ENCODE measurements at places on chromosomes 1 and 21. TPM values are rescaled to one million over a fixed set of nuclear protein-coding genes. Genes with fewer than 3 reads are reported as not detected.

DNA sequence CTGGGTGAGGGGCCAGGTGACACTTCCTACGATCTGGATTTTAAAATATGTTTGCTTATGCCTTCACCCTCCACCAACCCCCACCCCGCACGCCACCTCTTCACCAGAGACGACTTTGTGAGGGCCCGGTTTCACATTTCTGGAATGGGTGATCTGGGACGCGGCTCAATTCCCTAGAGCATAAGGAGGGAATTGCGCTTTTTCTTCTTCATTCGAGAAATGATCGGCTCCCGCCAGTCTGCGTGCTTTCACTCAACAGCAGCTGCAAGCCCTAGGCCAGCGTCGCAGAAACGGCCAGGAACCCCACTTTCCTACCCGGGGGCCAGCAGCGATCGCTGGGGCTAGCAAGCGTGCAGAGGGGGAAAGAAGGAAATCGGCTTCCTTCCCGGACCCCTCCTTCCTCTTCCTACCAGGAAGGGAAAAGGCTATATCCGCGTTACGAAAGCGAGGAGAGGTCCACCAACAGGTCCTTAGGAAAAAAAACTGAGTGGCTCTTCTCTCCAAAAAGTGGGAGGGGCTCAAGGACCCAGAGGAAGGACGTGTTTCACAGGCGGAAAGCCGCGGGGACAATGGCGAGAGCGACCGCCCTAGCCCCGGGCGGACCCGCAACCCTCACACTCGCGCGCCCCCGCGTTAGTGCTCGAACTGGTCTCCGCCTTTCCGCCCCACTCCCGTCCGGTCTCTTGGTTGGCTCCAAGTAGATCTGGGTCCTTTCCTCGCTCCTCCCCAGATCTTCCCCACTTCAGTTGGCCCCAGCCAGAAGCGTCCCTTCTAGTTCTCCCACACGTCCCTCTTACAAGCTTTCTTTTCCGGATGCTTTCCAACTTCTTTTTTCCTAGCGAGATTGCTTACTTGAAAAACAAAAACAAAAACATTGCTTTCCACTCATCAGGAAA, 1.1 kb upstream of the ADAMTS1 start:
- peak; percentile 91 for DNase-seq

DNA sequence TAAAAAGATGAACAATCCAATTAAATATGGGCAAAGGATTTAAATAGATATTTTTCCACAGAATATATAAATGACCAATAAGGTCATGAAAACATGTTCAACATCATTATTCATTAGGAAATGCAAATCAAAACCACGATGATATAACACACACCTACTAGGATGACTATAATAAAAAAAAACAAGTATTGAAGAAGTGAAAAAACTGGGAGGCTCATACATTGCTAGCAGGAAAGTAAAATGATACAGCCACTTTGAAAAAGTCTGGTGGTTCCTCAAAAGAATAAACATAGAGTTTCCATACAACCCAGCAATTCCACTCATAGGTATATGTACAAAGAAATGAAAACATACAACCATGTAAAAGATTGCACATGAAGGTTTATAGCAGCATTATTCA, 75.7 kb upstream of the RAB4A start:
- DNase-seq = no peak

DNA sequence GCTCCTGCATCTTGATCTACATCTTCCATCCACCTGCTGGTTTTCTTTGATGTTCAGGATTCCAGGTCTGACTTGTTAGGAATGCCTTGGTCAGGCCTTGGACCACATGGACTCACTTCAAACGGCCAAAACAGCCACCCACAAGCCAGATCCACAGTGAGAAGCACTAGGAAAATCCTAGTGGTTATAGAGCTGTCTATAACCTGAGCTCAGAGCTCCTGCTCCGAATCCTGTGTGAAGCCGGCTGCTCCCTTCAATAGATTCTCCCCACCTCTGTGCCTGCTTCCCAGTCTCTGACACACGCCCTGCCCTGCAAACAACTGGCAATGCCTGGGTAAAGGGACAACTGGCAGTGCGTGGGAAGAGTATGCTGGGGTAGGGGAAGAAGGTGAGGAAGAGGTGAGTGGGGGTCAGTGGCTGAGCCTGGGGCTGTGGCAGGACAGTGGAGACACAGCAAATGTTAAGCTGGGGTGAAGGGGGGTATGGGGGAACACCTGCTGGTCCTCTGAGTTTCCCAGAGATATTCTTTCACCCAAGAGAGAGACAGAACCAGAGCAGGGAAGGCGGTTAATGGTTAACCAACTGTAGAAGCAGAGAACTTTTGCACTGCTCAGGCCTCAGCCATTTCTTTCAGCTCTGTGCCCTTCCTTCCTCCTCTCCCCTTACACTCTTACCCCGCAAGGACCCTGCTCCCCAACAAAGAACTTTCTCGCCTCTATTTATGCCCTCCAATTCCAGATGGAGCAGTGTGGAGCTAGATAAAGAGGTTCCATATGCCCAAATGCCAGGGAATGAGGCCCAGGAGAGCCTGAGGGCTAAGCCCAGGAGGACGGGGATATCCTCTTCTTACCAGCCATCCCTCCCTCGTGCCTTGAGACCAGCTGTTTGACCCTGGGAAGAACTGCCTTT, 4.5 kb downstream of the PLXNA2 start:
- no peak for DNase-seq

GRCh38 chr1:29230204-29230552, 556 bp downstream of the MECR start:
- no peak for DNase-seq

CFAP45 gene
- 1.7 TPM for total RNA-seq

CASZ1 gene
- total RNA-seq = 57.8 TPM

WDR47 gene
- 16.6 TPM for total RNA-seq

GRCh38 chr1:191760016-191760415, 398.2 kb upstream of the RGS18 start:
- DNase-seq = no peak

AMY1A gene
- total RNA-seq = not detected

DNA sequence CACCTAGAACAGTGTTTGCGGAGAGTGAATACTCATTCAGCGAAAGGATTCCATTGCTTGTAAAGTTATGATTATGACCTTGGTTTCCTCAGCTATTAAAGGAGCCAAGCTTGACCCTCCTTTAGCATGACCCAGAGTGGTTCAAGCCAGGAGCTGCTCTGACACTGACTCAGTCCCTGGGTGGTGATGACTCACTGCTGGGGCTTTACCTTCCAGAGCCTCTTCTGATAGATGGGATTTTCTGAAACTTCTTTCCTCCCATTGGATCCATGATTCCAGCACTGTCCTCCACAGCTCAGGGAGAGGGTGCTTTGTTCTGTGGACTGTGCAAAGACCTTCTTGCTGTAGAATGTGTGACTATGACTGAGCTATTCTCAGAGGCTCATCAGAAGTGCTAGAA, 77.4 kb downstream of the S1PR1 start:
- no peak for DNase-seq

DNA sequence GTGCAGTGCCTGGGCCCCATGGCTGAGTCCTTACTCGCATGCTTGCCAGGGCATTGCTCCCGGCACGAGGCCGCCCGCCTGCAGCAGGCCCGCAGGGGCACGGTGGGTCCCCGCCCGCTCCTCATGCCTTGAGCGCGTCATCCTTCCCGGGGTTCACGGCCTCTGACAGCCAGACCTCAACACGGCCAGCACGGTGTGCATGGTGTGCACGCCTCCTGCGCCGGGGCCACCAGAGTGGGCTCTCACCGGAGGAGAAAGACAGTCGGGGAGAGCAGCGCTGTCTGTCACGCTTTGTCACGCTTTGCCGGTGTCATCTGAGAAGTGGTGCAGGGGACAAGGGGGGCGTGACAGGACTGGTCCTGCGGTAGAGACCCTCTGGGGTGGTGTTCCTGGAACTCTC, 11.9 kb upstream of the COL18A1 start:
- peak; percentile 17 for DNase-seq

DNA sequence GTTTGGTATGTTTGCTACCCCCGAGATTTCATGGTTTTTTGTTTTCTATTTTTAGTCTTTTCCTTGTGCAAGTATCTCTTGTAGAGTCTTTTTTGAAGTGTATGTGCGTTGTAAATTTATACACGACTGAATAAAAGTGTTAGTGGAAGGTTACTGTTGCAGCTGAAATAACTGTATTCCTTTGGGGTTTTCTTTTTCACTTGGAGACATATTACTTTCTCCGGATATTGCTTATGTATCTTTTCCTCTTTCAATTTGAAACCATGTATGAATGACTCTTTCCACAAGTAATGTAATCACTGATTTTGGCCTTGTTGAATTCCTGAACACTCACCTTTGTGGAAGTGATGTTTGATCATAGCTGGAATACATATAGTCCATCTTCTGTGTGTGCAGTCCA, 956 bp downstream of the URB2 start:
- no peak for DNase-seq

USH2A gene
- total RNA-seq = 2.3 TPM

GRCh38 chr1:216825557-216825956, 102.3 kb upstream of the ESRRG start:
- DNase-seq = no peak

Measured in left ventricle myocardium superior (tissue), 1 donor.